Memory B cell (primary cell): ENCODE measurements at places on chromosomes 7 and 10.

- DNase-seq = no peak
Observed at GRCh38 chr10:128537834-128538330, 411.7 kb upstream of the MKI67 start.

- DNase-seq = no peak
Observed at GRCh38 chr10:72336259-72337038, 18.3 kb downstream of the DNAJB12 start.

DNA sequence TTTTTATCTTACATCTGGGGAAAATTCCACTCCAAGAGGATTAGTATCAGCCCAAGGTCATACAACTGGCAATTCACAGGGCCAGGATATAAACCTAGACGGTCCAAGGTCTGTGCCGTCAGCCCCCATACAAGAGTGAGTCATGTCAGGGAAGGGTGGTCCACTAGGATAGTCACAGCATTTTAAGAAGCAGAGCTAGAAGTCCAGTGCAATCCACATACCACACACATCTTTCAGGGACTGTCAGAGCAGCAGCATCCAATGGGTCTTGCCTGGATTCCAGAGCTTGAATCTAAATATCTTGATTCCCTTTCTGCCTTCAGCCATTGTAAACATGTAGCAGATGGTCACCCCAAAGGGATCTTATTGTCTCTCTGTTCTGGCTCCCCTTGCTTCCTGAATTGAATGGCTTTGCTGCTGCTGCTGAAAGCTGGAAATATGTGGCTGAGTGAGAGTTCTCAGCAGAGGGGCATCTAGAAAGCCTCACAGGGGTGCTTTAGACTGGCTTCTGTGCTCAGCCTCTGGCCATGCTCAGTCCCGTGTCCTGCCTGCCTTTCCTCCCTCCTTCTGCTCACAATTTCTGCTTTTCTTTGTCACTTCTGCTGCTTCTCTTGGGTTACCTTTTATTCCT, 9.9 kb upstream of the OR6V1 start:
- no peak for DNase-seq

- DNase-seq = no peak
Observed at GRCh38 chr7:79176859-79177477, 276.5 kb downstream of the MAGI2 start.

GRCh38 chr7:155763691-155764437, 48.4 kb downstream of the SHH start:
- DNase-seq = no peak
